ENCODE measurements at places on chromosomes 2 and 18.
A peak's percentile ranks its signal among the peaks of the same experiment; 100 is the strongest.

DNA sequence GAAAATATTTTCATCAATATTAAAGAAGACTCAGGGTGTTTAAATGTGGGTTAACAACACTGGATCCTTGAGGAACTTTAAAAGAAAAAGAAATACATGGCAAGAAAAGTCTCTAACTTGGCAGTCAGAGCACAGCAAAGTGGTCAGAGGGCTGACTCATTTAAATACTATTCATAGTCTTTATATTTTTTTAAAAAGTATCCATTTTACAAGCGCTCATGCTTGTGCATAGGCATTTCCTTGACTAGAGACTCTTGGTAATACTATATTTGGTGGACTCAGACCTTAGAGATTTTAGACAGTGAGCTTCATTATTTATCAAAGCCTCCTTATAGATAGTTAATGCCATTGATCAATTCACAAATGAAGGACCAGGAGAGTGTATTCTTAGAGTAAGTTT lies 110.2 kb downstream of the ABCA12 start:
- no peak for DNase-seq

GRCh38 chr18:69239849-69240674 lies 160.6 kb upstream of the DOK6 start:
- DNase-seq, result no peak

DNA sequence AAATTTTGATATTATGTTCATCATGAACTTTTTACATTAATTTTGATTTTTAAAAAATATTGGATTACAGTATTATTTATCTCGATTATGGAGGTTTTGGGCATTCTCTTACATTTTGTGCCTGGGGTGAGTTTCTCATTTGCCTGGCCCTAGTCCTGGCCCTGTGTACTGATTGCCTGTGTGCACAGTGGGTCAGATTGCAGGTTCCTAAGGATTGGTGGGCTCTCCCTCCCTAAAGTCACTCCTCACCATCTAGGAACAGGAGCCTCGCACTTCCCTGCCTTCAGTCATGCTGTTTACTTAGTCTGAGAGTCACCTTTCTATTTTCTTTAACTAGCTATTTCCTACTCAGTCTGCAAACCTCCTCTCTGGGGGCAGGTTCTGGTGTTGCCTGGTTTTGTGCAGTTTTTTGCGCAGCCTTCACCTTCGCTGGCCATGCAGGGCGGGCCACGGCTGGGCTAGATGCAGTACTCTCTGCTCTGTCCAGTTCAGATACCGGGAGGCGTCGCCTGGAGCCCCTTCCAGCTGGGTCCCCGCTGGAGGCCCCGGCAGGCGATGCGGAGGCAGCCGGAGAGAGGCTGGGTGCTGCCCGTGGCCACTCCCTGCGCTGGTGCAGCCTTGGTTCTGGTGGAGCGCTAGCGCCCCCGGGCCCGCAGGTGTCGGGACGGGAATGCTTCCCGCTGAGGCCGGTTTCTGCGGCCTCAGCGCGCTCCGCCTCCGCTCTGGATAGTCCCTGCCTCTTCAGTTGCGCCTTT lies 23.3 kb upstream of the MC5R start:
- peak; percentile 5 for DNase-seq

DNA sequence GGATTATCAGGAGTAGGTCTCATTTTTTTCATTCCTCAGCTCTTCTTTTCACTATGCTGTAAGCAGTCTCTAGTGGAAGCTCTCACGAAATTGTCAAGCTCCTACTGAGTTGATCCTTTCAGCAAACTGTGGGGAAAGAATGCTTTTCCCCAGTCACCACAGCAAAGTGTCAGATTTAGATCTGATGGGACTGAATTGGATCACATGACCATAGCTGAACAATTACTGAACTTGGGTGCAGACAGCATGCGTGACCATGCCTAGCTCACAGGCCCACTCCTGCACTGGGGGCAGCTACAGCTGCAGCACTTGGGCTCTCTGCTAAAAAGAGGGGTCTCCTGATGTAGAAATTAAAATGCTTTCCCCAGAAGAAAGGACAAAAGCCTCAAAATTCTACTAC lies 3.1 kb downstream of the ARHGAP15 start:
- no peak for DNase-seq

DNA sequence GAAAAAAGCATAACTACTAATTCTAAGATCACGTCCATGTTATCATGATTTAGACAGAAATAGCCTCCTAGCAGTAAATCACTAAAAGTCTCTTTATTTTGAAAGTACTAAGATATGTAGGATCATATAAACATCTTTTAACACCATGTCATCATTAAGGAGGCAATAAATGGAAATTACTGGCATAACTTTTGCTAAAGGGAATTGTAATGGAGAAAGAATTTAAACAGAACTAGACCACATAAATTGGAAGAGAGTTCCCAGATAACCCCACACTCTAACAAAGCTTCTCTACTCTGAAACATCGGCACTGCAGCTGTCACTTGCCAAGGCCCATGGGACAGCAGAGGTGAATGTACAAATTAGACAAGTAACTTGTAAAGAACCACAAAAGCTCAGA lies 29.5 kb downstream of the STK39 start:
- no peak for DNase-seq

DNA sequence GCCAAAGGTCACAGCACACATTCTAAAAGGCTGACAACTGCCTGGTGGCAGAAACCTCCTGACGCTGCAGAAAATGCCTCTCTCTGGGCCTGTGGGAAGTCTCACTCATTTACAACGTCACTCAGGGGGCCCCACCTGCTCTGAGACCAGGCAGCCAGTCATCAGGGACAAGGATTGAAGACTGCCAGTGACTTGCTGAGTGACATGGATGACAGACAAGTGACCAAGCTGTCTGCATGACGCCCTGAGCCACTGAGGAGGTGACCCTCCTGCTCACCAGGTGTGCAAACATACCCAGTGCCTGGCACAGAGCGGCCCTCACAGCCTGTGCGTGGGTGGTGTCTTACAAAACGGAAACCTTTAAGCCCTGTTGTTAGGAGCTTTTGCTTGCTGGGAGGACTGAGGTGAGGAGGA lies 392.4 kb downstream of the TNS1 start:
- DNase-seq, result peak; percentile 1

DNA sequence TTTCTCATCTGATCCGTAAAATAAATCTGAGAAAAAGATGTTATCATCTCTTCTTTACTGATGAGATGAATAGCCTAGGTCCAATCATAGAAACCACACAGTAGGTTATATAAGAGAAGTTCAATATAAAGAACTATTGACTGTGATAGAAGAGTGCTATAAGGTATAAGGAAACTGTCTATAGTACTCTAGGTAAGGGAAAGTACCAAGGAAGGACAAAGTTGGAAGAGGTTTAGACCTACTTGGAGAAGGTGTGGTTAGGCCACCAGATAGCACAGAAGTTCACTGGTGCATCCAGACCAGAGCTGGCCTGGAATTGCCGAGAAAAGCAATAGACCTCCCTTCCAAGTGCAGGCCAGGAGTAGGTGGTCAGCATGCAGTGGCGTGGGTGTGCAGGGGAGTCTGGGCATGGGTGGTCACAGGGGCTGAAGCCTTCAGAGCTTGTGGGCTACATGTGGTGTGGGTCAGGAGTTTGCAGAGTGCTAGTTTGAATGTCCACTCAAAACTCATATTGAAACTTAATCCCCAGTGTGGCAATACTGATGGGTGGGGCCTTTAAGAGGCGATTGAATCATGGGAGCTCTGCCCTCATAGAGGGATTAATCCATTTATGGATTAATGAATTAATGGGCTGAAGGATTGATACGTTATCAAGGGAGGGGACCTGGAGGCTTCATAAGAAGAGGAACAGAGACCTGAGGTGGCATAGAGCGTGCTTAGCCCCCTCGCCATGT lies 86.3 kb downstream of the ALPK2 start:
- DNase-seq, result no peak

DNA sequence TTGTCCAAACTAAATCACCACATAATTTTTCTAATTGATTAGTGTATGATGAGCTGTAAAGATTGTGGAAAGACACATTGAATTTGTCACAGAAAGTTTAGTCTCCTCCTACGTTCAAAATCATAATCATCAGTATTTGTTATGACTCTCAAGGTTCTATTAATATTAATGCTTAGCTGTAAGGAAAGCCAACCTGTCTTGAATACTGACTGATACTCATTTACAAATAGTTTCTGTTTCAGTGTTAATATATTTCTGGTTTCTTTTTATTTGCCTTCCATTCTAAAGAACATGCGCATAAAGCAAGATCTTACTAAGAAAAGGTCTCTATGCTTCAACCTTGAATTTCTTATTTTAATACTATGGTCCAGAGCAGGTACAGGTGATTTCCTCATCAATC lies 55.1 kb downstream of the CPS1 start:
- DNase-seq, result no peak

DNA sequence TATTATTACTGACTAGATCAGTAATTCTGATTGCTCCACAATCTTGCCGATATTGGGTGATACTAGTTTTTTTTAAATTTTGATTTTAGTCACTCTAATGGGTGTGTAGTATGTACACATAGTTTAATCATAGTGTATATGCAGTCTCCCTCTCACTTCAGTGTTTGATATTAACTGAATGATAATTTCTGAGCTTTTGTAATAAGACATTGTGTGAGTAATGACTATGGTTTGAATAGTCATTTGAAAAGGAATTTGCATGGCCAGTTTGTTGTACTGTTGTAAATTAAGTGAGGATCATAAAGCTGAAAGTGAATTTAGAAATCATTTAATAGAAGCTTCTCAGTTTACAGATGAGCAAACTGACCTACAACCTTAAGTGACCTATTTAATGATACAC lies 33.4 kb downstream of the USP14 start:
- DNase-seq, result no peak

DNA sequence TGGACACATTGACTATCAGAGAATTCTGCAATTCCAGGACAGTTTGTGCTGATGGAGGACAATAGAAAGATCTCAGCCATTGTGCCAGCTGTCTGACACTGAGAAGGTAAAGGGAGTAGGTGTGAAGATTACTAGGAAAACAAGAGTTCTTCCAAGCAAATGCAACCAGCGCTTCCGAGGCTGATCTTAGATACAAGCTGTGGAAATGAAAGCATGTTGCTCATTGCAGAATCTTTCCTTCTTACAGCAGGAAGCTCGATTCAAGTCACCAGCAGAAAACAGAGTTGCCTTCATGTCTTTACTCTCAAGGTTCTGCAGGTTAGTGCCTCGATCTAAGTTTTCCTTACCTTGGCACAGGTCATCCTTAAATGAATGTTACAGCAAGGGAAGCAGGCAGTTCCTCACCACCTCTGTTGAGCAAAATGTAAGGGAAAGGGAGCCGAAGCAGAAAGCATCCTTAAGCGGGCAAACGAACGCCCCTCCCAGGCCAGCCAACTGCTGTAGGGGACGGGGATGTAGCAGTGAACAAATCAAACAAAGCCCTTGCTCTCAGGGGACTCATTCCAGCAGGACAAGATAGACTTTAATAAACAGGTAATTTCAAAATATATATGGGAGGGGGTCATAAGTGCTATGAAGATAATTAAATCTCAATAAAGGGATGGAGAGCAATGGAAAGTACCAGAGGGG lies 54.3 kb downstream of the MARCHF4 start:
- DNase-seq, result no peak

- no peak for DNase-seq
Observed at GRCh38 chr2:36409935-36410334, 54.4 kb downstream of the CRIM1 start.

DNA sequence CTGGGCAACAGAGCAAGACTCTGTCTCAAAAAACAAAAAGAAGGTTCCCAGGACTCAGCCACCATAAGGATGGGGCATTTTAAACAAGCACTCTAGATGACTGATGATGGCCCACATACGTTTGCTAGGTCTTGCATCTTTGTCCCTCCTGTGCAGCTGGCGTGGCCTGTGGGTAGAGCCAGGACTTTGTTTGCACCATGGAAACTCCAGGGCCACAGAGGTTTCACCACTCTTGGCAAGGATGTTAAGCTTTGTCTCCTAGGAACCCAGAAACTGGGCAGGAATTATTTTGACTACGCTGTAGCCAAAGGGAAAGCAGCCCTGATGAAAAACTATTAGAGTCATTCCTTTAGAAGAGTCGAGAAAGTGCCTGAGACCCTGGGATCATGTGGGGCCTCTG lies 75.3 kb upstream of the STPG4 start:
- no peak for DNase-seq

DNA sequence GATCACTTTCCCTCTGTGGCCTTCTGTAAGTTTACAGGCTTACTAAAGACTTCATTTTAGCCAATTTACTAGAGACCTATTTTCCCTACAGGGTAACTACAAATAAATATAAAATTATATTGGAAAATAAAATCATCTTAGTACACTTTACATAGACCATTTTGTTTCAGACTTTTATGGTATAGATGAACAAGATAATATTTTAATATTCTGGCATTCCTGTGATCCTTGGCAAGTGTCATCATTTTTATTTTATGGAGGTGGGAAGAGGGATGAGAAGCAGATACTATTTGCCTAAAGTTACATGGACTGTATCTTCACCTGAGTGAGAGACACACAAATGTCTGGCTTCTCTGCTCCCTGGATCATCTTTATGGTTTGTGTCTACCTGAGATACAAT lies 149.6 kb upstream of the CWC22 start:
- no peak for DNase-seq

DNA sequence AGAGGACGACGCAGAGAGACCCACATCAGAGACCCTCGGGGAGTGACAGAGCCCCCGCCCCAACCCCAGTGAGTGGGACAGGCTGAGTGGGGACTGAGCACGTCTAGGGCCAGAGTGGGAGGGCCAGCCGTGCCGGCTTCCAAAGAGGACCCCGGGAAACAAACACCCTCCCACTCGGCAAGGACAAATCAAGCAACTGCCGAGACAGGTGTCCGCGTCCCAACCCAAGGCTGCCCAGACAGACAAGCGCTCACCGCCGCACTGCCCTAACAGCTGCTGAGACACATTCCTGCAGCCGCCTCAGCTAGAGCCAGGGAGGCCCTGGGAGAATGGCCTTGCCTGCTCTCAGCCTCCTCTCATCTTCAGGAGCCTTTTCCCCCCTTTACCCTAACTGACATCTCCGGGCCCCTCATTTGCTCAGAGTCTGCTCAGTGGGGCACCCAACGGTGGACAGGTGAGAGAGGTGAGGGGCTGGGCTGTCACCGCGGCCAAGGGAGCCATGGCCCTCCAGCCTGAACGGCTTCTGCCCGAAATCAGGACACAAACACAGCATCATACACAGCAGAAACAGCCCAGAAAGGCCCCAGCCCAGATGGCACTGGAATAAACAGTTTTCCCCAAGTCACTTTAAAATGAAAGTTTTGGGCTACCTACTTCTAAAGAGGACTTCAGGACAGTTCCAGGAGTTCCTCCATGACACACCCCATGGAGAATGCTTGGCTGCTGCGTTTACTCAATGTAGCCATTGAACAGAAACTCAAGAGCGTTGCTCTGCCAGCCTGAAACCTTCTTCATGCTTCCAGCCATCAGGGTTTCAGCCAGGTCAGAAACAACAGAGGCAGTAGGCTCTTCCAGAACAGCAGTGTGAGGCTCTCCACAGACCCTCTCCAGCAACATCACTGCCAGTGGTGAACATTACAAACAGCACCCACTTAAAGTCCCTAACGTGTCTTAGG lies 23.6 kb downstream of the SLC66A2 start:
- no peak for DNase-seq

GRCh38 chr2:28365158-28365557 lies 27.5 kb upstream of the FOSL2 start:
- no peak for DNase-seq

- DNase-seq, result no peak
Observed at GRCh38 chr2:192035731-192036442, 158.8 kb downstream of the TMEFF2 start.

- DNase-seq, result no peak
Observed at GRCh38 chr18:65725251-65726050, 25.4 kb upstream of the CDH7 start.

All from stimulated activated CD8-positive, alpha-beta memory T cell treated with anti-CD3 and anti-CD28 coated beads, Interleukin-4, amount 100 ng/mL, for 1 hour (primary cell).